ENCODE measurements at places on chromosomes 4 and X.

DNA sequence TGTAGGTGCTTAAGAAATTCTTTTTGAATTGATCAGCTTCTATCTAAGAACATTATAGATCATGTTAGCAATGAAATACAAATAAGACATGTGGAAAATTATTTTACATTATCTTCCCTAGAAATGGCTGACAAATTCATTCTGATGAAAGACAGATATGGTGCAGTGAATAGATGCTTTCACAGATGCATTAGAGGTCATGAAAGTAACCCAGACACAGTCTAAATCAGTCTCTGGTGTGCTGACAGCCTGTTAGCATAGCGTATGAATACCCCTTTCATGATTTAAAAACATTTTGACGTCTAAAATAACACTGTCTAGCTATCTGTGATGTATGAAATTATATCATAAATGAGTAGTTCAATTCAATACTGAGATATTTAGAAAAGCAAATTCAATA is 180.9 kb downstream of the UNC5C start:
- DNase-seq = no peak

DNA sequence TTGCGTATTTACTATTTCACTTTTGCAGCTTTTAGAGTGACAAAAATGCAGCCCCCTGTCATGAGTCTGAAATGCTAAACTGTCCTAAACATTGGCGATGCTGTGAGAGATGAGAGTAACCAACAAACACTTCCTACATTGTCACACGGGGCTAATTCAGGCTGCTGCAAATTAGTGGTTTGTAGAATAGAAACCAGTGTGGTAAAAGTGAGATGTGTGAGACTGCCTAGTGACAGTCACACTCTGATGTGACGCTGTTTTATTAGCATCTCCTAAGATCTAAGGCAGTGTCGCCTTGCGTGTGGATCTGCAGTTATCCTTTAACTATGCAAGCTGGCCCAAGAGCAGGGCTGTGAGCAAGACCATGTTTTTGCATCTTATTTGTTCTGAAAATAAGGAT is 800.2 kb upstream of the TENM3 start:
- no peak for DNase-seq

GRCh38 chr4:48688953-48689352 is 91.1 kb downstream of the FRYL start:
- DNase-seq = no peak

DNA sequence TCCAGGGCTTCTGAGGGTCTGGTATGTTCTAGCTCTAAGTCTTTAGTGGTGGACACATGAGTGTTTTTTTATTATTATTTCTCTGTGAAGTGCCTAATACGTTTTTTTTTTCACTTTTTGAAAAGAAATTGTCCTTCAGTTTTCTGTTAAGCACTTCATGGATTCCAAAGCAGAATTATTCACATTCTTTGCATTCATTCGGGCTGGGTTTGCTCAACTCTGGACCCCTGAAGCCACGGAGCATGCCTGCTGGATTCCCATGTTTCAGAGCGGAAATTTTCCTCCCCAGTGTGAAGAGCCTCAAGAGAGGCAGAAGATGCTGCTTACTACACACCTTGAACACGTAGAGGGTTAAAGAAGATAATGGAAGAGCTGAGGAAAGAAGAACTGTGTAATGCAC is 107.5 kb downstream of the EGF start:
- DNase-seq = no peak

GRCh38 chrX:107683931-107684330 is 55.6 kb downstream of the PRPS1 start:
- no peak for DNase-seq

- DNase-seq = no peak
These were observed 30.9 kb upstream of the FAM156A start for GRCh38 chrX:52988985-52989917.

DNA sequence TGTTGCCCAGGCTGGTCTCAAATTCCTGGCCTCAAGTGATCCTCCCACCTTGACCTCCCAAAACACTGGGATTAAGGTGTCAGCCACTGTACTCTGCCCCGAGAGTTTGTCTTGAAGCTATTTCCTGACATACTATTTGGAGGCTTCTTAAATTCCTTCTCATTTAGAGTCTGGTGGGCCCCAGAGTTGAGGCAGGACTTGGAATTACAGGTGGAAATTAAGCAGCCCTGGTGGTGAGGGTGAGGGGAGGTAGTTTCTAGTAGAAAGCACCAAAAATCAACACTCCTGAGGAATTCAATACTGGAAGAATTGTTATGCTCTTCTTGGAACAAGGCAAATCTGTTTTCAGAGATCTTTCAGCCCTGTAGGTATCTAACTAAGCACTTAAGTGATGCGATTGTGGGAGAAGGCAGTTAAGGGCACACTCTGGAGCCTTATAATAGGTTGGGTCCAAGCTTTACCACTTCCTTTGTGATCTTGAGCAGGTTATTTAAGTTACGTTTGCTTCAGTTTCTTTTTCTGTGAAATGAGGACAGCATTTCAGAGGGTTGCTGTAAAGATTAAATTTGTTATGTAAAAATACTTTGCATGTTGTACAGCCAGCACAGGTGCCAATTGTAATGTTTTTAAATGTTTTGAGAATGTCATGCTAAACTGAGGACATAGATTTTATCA is 200.7 kb downstream of the SOWAHB start:
- no peak for DNase-seq

DNA sequence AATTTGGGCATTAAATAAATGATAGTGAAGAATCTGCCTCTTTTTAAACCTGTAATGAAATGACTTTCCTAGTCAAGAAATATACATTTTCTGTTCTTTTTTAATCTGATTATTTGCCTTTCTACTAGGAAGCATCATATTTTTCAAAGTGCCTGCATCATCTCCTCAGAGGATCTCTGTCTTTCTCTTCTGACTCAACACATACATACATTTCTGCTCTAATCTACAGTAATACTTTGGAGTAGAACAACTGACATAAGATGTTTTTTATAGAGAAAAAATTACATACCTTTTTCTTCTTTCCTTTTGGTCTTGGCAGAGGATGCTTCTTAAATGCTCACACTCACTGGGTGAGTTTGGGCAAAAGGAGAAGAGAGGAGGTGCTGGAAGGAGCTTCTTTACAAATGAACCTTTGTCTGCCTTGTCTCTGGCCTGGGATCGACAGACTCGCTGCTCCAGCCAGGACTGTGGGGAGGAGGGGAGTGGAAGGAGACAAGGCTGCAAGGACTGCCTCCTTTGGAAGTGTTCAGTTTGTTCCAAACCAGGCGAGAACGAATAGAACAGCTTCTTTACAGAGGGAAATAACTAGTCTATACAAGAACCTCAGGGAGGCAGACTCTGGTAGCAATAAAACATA is at the start of gene SCRG1:
Gene SCRG1 (minus strand): TSS at position 338 of the 637 bp plus-strand sequence. CDS start 7,702 bp downstream, outside the sequence.
- DNase-seq = no peak

GRCh38 chr4:150127757-150128156 is 49.5 kb downstream of the DCLK2 start:
- DNase-seq = no peak

GRCh38 chr4:18007625-18008024 is 13.9 kb downstream of the LCORL start:
- no peak for DNase-seq

DNA sequence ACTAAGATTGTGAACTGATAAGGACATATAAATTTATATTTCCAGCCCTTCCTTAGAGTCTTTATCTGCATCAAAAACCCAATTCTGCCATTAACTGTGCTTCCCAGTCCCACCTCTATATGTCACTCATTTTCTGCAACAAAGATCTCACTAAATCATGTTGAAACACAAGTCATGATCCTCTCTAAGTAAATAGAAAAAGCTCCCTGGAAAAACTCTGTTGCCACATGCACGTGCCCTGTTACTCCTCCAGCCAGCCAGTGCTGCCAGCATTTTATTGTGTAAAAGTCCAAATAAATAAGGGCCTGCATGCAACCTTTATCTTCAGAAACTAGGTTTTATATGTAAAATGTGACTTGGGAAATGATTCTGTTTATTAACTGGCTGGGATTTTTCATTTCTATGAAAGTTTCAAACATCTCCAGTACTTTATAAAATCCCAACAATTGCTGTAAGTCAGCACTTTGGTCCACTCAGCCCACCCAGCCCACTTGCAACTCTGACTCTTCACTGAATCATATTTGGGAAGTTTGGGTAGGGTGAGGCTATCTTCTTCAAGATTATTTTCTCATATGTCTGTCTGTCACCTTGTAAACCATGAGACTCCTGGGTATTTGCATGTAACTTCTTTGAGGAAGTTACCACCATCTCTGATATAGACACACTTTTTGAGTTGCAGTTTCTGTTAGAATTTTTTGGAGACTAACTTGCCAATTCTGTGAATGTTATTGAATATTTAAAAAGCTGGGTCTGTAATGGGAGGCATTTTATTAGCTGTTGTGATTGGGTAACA is 40.0 kb upstream of the SMARCA5 start:
- no peak for DNase-seq

DNA sequence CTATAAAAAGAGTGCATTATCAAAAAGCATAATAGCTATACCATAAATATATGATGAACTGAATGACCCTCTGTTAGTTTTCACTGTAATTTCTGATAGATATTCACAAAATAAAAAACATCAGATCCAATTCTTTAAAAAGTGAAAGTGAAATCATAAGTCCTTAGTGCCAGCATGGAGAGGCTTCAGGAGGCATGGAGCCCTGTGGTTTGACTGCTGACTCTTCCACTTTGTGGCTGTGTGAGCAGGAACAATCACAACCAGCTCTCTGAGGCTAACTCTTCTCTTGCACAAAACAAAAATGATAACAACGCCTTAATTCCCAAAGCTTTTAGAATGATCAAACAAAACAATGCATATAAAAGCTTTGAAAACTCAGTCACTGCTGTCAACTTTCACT is 1143.9 kb downstream of the PDHA2 start:
- DNase-seq = no peak

- DNase-seq = no peak
These were observed 179.8 kb downstream of the SLIT2 start for GRCh38 chr4:20431543-20431951.

GRCh38 chr4:53059871-53060270 is 197.8 kb downstream of the RASL11B start:
- no peak for DNase-seq

- DNase-seq = no peak
These were observed 45.8 kb upstream of the ARSJ start for GRCh38 chr4:114025176-114025777.

- no peak for DNase-seq
These were observed 29.5 kb downstream of the DMP1 start for GRCh38 chr4:87679449-87680169.

GRCh38 chrX:1520350-1520749 is 16.6 kb downstream of the P2RY8 start:
- DNase-seq = no peak

DNA sequence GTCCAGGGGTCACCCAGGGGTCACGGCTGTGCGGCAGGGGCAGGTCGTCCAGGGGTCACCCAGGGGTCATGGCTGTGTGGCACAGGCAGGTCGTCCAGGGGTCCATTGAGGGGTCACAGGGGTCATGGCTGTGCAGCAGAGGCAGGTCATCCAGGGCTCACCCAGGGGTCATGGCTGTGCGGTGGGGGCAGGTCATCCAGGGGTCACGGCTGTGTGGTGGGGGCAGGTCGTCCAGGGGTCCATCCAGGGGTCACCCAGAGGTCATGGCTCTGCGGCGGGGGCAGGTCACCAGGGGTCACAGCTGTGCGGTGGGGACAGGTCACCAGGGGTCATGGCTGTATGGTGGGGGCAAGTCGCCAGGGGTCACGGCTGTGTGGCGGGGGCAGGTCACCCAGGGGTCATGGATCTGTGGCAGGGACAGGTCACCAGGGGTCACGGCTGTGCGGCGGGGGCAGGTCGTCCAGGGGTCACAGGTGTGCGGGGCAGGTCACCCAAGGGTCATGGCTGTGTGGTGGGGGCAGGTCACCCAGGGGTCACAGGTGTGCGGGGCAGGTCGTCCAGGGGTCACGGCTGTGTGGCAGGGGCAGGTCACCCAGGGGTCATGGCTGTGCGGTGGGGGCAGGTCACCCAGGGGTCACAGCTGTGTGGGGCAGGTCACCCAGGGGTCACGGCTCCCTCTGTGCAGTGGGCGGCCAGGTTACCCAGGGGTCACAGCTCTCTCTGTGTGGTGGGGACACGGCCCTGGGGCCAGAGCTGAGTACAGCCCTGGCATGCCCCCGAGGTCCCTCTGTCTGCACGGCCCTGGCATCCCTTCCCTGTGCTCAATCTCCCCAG is 16.0 kb downstream of the ATP5ME start:
- no peak for DNase-seq

Data from epithelial cell of prostate (primary cell).